T47D (cell line): ENCODE measurements at places on chromosomes 4 and X.

GRCh38 chr4:169098054-169098497 is 88.0 kb upstream of the CBR4 start:
- no peak for DNase-seq

DNA sequence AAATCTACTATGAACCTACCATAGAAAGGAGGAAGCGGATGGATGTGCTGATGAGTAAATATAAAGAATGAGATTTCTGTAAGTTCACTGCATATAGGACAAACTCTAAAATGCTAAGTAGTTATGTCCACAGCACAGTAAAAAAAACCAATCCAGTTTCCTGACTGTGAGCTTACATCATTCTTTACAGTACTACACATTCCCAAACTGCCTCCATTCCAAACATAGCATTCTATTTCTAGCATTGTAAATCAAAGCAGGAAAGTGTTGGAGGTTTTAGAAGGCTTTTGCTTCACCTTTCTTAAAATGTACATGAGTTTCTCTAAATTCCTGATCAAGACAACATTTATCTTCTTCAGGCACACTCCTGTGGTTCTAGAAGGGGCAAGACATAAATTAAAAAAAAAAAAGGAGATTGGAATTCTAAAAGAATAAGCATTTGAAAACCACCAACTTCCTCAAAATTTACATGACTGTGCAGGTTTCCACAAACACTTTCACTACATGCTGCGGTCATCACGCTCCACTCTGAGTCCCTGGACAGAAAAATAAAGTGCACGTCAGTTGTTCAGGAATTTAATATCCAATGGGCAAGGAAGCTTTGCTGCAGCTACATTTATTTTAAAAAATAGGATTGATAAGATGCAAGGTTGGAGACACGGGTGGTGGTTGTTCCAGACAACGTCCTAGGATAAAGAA is 297.6 kb upstream of the STS start:
- DNase-seq = no peak

DNA sequence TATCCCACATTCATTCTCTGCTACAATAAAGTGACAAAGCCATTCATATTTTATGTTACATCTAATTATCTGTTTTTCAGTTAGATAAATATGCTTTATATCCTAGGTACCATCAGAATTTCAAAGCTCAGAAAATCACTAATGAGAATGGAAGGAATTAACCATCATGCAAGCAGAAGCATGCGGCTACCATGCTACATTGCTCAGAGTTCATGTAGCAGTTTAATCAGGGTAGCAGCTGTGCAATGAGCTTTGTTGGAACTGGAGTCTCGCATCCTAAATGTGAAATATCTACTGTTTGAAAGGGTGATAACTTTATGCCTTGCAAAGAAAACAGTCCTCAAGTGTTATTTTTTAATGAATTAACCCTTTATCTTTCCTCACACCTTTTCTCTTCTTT is 77.5 kb downstream of the SNCA start:
- DNase-seq = no peak

- DNase-seq = no peak
These were observed 65.9 kb downstream of the ZNF711 start for GRCh38 chrX:85309717-85310116.
